Stimulated activated naive CD4-positive, alpha-beta T cell (primary cell): ENCODE measurements at places on chromosomes 12 and 14.
A peak's percentile ranks its signal among the peaks of the same experiment; 100 is the strongest.

- no peak for DNase-seq
These were observed 212.5 kb downstream of the CHST11 start for GRCh38 chr12:104669089-104669721.

DNA sequence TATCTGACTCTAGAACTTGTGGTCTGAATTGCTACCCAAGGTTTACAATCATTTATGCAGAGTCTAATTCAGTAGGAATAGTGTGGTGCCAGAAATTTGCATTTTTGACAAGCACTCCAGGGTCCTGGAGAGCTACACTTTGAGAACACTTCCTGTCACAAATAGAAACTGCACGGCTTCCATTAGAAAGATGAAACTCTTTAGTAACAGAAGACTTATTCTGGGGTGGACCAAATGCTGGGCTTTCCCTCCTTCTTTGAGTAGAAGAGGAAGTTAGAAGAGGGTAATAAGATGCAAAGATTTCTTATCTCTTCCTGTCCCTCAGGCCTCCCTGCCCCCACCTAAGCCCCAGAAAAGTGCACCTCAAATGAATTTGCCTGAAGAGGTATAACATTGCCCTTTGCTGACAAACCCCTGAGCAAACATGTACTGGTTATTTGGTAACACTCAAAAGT lies 28.4 kb downstream of the DGLUCY start:
- no peak for DNase-seq

- no peak for DNase-seq
These were observed 19.8 kb downstream of the HVCN1 start for GRCh38 chr12:110669193-110669502.

DNA sequence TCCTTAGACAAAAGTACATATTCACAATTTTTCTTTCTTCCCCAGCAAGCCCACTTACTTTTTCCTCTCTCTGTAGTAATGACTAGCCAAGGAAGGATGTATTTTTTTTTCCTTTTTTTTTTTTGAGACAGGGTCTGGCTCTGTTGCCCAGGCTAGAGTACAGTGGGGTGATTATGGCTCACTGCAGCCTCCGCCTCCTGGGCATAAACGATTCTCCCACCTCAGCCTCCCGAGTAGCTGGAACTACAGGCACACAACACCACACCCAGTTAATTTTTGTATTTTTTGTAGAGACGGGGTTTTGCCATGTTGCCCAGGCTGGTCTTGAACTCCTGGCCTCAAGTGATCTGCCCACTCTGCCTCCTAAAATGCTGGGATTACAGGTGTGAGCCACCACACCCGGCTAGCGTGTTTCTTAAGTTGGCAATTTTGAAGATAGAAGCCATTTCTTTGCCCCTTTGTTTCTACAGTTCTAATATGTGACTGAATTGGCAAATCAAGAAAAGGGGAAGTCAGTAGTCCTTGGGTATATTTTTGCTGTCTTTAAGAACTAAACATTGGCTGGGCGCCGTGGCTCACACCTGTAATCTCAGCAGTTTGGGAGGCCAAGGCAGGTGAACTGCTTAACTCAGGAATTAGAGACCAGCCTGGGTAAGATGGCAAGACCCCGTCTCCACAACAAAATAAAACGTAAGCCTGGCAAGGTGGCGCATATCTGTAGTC lies 3.2 kb upstream of the NACA start:
- DNase-seq = no peak

DNA sequence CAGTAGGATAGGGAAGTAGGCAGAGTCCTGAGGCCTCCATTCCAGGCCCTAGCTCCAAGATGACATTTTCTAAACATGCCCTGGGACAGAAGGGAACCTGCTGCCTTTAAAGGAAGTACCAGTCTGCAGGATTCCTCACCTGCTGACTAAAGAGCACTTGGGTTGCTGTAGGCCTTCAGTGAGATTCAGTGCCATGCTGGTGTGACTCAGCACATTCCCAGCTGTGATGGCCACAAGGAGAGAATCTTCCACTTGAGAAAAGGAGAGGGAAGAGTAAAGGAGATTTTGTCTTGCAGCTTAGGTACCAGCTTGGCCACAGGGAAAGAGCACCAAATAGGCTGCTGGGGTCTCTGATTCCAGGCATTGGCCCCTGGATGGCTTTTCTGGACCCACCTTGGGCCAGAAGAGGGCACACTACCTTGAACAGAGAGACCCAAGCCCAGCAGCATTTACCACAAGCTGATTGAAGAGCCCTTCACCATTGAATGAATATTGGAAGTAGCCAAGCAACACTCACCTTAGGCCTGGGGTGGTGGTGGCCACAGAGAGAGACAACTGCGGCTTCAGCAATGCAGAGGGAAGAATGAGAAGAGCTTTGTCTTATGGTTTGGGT lies 498.3 kb downstream of the KCNH5 start:
- DNase-seq = no peak

DNA sequence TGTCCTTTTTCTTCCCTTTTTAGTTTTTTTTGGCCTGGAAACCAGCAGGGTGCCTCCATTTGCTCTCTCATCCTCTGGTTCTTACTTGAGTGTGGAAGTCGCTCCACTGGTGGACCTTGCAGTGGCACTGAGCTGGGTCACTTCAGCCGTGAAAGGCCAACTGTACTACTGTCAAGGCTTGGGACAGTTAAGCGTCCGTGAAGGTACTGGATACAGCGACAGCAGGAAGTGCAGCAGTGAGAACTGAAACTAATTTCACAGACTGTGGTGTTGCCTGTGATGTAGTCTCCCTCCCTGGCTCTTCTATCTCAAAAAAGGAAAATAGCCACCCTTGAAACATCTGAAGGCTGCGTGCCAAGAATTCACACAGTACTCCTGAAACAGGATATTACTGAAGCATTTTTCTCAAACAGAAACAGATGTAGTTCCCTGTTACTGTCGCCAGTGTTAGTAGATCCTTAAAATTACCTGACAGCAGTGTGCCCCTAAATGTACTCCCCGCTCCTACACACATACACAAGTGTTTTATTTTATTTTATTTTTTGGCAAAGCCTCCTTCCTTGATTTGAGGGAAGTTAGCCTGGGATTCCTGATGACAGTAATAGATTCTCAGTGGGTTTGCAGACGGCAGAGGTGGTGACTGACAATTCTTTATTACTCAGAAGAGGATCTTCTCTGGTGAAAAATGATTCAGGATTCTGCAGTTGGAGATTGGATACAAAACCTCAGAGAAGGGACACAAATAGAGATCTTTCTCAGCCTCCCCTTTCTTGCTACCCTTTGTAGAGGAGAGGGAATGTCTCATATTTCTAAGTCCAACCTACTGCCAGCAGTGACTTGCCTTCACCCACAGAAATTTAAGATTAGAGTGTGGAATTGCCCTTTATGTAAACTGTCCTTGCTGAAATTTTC lies 4.4 kb downstream of the SUSD6 start:
- peak; percentile 52 for DNase-seq

DNA sequence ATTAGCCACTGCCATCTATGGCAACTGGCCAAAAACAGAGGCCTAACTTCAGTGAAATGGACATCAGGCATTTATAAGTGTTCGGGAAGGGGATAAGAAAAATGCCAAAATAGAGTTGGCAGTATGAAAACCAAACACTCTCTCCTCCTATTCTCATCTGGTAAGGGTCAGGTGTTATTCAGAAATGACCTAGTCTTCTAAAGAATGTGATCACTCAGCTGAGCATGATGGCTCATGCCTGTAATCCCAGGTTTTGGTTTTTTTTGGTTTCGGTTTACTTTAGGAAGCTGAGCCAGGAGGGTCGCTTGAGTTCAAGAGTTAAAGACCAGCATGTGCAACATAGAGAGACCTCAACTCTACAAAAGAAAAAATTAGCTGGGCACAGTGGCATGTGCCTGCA lies 170.3 kb downstream of the GRIN2B start:
- DNase-seq = no peak

GRCh38 chr12:122965321-122965751 lies 927 bp downstream of the ABCB9 start:
- no peak for DNase-seq

GRCh38 chr14:75803765-75804164 lies 142.7 kb downstream of the TTLL5 start:
- no peak for DNase-seq

- DNase-seq = no peak
These were observed 197.7 kb upstream of the DDHD1 start for GRCh38 chr14:53350866-53351265.

GRCh38 chr14:91047174-91047753 lies 13.2 kb downstream of the RPS6KA5 start:
- DNase-seq = no peak

DNA sequence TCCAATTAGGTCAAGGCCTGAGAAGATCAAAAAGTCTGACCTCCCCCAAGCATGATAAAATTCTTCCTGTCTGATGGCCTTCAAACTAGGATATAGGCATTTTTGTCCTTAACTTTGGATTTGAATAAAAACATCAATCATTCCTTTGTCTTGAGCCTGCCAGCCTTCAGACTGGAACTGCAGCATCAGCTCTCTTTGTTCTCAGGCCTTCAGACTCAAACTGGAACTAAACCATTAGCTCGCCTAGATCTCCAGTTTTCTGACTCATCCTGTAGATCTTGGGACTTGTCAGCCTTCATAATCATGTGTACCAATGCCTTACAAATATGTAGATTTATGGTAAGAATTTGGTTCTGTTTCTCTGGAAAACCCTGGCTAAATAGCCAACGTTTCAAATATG lies 721.7 kb downstream of the GALC start:
- DNase-seq = no peak

GRCh38 chr12:41419131-41419893 lies 231.2 kb downstream of the PDZRN4 start:
- no peak for DNase-seq

DNA sequence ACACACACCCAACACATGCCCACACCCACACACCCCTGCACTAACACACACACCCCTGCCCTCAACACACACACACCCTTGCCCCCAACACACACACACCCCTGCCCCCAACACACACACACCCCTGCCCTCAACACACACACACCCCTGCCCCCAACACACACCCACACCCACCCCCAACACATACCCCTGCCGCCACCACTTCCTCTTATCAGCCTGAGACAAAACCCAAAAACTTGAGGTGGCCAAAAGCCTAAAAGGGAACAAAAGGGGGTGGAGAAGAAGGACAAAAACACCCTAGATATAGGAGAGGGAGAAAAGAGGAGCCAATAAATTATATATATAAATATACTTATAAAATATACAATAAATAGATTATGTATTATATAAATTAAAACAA lies 9.1 kb upstream of the DEGS2 start:
- no peak for DNase-seq

DNA sequence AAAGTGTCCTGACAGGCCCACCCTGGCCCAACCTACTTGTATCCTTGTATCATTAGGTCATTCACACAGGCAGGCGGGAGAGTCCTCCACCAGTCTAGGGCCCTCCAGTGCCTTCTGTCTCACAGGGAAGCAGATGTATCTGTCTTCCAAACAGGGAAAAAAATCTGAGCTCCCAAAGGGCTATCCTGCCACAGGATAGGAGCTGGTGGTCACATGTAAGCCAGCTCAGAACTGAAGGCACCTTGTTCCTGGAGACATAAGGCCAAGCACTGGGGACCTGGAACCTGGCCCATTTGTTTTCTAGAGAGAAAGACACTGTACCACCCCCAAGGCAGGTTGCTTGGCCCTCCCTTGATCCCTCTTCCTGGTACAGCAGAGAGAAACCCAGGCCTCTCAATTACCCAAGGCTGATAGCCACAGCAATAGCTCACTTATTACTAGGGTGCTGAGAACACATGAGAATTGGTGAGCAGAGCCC lies 19.4 kb upstream of the PLEKHH1 start:
- DNase-seq = no peak

GRCh38 chr14:30210630-30211029 lies 283.0 kb upstream of the PRKD1 start:
- no peak for DNase-seq

- no peak for DNase-seq
These were observed 12.8 kb downstream of the ZFYVE1 start for GRCh38 chr14:73014105-73014504.

DNA sequence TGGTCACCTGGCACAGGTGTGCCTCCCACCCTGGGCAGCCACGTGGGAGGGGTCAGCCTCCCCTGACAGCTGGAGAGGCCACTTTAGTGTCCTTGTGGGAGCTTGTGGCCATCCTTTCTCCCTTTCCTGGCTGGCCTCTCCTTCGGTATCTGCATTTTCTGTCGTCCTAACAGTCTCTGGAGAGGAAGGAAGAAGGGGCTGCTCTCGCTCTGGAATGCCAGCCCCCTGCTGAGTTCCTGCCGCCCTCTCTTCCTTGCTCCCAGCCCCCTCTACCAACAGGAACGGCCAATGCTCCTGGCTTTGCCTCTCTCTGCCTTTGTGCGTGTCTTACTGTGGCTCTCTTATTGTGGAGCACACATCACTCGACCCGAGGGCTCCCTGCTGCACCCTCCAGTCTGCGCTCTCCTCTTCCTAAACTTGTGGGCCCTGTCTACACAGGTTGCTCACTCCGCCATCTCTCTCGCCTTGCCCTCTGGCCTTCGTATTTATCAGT lies 70.8 kb downstream of the FBXL14 start:
- DNase-seq = no peak

DNA sequence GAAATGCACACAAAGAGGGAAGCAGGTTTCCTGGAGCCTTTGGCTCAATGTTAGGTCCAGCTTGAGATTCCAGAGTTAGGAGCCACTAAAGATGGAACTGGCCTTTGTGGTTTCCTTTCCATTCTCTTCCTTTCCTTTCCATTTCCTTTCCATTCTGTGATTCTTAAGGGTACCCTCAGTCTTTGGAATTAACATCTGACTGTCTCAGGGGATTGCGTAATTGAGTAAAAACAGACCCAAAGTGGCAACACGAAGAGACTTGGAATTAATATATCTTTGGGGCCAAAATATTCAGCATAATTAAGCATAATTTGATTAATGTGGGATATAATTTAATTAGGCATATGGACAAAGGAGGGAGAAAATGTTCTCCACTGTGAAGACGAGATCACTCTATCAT lies 205.6 kb downstream of the CRADD start:
- no peak for DNase-seq

- DNase-seq = no peak
These were observed 1.7 kb upstream of the PALS1 start for GRCh38 chr14:67239582-67239981.

GRCh38 chr14:66426451-66426850 lies 59.7 kb upstream of the CCDC196 start:
- DNase-seq = no peak

GRCh38 chr12:65278576-65279368 lies at the start of gene MSRB3:
Gene MSRB3 (plus strand): TSS chr12:65278683. CDS start chr12:65308580, 29,897 bp downstream.
- no peak for DNase-seq

DNA sequence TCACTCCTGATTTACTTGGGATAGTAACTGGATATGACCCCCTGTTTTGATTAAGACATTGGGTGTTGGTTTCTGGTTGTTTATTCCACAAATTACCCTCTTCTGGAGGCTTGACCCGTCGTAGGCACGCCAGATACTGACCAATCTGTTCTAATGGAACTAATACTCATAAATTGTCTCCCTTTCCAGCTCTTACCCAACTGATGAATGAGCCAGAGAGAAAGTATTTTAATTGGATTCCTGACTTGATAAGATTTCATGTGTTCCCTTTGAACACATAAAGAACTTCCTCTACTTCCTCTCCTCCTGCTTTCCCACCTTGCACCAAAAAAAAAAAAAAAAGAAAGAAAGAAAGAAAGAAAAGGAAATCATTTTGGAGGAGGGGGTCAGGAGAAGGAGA lies 340.9 kb downstream of the PCNX1 start:
- no peak for DNase-seq
